ENCODE measurements at places on chromosomes 6 and 20.

DNA sequence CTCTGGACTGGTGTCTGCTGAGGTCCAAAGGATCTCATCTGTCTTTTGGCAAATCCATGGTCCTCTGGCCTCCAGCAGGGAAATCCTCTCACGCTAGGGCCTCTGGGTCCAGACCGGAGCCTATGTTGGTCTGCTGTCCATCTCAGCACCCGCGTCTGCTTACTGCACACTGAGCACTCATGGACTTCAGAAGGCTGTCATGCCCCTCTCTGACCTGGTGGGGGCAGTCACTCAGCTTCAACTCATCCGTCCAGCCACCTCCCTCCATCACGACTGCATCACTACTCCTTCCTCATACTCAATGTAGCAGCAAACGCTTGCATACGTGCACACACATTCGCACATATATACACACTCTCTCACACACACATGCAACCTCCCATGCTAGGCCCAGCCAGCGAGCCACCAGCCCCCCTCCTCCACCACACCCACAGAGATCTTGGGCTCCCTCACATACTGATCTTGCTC is 33.3 kb downstream of the GABRR2 start:
- peak; percentile 66 for DNase-seq

DNA sequence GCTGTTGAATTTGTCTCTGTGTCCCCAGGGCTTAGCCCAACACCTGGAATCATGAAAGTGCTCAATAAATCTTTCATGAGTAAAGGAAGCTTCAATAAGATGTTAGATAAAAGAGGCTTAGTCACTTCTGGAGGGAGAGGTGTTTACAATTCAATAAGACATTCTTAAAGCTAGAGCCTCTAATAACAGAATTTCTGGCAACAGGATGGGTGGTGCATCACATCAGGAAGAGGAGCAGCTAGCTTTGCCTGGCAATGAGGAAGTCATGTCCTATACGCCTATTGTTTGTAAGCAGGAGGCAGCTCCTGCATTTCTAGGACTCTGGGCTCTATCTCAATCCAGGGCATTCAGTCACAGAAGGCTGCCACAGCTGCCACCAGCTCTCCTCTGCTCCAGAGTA is 638.5 kb downstream of the EPM2A start:
- no peak for DNase-seq

- DNase-seq, result no peak
Observed at GRCh38 chr6:157194643-157195042, 128.7 kb downstream of the TMEM242 start.

- DNase-seq, result no peak
Observed at GRCh38 chr6:35484921-35485392, 11.9 kb downstream of the TEAD3 start.

DNA sequence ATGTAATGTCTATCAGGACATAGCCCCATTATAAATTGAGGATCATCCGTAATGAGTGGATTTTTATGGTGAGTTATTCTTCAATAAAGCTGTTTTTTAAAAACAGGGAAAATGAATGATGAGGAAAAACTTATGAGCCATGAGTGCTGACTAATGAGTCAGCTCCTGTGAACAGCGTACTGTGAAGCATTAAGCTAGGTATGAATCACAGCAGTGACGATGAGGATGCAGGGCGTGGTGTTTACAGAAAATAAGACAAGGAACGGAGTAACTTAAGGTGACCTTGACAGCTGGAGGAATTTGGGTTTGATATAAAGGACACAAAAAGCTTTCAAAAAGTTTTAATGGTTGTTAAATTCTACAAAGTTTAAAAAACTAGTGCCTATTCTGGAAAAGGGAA is 96.3 kb downstream of the FOXF2 start:
- peak; percentile 80 for DNase-seq

GRCh38 chr20:59598625-59599310 is 5.6 kb upstream of the PHACTR3 start:
- DNase-seq, result peak; percentile 19

- DNase-seq, result no peak
Observed at GRCh38 chr6:37106982-37107491, 62.9 kb upstream of the PIM1 start.

- no peak for DNase-seq
Observed at GRCh38 chr6:147776631-147777213, 268.2 kb downstream of the SAMD5 start.

GRCh38 chr6:46763466-46763865 is 16.7 kb downstream of the ANKRD66 start:
- no peak for DNase-seq

DNA sequence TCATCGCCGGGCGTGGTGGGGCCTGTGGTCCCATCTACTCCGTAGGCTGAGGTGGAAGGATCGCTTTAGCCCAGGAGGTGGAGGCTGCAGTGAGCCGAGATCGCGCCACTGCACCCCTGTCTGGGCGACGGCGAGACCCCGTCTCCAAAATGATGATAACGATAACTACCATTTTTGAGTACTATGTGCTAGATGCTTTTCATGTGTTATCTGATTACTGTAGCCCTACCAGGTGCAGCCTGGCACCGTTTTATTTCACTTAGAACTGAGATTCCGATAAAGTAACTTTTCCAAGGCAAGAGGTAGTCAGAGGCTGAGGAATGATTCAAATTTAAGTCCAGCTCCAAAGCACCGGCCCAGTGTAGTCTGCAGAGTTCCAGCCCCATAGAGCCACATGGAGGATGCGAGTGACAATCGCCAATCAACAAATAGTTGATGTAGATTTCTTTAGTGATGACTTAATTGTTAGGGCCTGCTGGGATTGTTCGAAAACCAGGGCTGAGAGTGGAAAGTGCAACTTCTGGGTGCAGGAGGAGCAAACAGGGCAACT is 727 bp downstream of the ERMARD start:
- no peak for DNase-seq

- DNase-seq, result no peak
Observed at GRCh38 chr6:36492621-36493020, 49.8 kb downstream of the KCTD20 start.

- DNase-seq, result no peak
Observed at GRCh38 chr6:20117474-20117873, 94.8 kb downstream of the MBOAT1 start.

DNA sequence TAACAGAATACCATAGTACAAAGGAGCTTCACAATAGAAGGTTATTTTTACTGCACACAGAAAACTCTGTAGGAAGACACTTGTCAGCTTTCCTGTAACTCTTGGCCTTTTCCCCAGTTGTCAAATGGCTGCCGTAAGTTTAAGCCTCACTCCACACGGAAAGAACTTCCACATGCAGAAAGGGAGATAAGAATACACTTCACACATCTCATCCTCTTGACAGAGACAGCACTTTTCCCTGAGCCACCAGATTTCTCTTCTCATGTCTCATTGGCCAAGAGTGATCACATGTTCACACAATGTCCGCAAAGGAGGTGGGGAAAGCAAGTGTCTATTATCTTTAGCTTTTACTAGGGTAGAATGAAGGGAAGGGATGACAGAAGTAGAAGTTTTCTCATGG is 540.7 kb downstream of the HAO1 start:
- no peak for DNase-seq

DNA sequence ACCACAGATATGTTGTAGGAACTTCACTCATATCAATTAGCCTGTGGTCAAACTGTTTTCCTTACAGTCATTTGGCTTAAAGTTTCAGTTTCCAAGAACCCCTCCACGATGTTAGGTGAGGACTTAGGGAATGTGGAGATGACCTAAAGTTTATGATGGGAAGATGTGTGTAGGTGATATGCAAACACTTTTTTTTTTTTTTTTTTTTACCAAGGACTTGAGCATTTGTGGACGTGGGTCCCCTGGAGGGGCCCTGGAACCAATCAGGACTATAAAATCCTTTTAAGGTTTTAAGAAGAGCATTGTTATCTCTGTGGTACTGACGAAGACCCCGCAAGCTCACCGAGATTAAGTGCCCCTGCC is 478 bp upstream of the MTHFD1L start:
- DNase-seq, result no peak

- no peak for DNase-seq
Observed at GRCh38 chr6:119426619-119427018, 77.1 kb upstream of the MAN1A1 start.

- DNase-seq, result no peak
Observed at GRCh38 chr6:121042766-121043165, 291.5 kb downstream of the TBC1D32 start.

GRCh38 chr6:71651636-71652035 is 234.7 kb upstream of the RIMS1 start:
- no peak for DNase-seq

GRCh38 chr6:117555882-117556498 is 46.3 kb downstream of the GOPC start:
- no peak for DNase-seq

DNA sequence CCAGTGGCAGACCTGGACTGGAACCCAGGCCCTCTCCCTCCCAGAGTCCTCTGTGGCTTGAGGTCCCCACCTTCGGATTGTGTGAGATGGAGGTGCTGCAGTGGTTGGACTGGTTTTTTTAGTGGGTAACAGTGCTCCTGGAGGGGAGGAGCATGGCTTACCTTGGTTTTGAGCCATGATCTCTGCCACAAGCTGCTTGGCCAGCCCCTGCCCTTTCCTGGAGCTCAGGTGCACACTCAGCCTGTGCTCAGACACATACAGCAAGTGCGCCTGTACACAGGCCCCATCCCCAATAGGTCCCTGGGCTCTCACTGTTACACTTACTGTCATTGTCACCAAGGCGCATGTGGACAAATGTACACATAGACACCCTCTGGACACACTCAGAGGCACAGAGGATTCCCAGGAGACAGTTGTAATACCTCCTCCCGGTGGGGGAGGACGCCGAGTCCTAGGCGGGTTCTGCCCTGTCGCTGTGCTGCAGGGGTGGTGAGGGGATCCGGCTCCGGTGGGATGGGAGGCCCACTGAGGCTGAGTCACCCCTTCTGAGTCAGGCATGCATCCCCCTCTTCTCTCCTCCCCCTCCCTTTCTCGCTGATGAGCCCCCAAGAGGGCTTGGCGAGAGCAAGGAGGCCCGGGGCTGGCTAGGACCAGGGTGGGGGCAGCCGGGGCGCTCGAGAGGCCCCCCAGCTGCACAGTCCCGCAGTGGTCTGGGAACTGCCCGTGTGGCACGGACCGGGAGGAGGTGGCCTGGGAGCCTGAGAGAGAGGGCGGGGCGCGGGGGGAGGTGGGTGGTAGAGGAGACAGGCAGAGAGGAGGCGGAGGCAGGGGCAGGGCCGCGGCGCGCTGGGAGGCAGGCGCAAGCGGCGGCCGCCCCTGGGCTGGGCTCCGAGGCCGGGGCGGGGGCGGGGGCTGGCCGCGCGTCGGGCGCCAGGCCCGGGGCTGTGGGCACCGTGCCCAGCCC is 522 bp upstream of the EPB41L1 start:
- DNase-seq, result no peak

DNA sequence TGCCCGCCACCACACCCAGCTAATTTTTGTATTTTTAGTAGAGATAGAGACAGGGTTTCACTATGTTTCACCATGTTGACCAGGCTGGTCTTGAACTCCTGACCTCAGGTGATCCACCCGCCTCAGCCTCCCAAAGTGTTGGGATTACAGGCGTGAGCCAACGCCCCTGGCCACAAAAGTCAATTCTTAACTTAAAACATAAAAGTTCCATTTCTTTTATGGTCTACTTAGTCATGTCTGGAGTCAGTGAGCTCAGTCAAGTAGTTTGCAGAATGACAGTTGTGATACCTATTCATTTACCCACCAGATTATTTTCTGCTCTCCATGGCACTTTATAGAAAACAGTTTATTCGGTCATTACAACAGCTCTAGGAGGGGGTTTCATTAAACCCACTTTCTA is 103.1 kb upstream of the ESR1 start:
- no peak for DNase-seq

DNA sequence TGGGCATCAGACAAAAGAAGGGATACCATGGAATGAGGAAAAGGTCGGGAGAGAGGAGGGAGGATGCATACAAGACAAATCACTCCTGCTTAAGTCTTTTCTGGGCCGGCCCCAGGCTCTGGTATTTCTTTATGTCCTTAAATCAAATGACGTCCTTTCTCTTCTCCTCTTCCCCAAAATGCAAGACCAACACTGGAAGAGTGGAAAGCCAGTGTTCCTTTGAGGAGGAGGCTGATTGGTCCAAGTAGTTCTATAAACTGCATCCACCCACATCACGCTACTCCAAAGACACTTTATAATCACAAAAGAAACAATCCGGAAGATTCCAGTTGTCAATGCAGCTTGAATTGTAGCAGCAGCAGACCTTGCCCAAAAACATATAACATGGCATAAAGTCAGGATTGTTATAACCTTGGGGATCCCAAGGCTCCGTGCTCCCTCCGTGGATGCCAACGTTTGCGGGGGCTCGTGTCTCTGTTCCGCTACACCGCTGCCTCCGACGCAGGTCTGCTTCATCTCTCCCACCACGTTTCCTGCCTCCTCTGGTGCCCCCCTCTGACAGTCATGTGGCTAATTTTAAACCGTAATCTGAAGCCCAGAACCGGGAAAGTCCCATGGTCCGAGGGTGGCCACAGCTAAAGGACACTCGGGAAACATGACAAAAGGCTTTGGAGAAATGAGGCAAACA is 47.1 kb downstream of the MCUR1 start:
- no peak for DNase-seq

GRCh38 chr20:50274570-50275430 is 84.2 kb downstream of the CEBPB start:
- DNase-seq, result no peak

DNA sequence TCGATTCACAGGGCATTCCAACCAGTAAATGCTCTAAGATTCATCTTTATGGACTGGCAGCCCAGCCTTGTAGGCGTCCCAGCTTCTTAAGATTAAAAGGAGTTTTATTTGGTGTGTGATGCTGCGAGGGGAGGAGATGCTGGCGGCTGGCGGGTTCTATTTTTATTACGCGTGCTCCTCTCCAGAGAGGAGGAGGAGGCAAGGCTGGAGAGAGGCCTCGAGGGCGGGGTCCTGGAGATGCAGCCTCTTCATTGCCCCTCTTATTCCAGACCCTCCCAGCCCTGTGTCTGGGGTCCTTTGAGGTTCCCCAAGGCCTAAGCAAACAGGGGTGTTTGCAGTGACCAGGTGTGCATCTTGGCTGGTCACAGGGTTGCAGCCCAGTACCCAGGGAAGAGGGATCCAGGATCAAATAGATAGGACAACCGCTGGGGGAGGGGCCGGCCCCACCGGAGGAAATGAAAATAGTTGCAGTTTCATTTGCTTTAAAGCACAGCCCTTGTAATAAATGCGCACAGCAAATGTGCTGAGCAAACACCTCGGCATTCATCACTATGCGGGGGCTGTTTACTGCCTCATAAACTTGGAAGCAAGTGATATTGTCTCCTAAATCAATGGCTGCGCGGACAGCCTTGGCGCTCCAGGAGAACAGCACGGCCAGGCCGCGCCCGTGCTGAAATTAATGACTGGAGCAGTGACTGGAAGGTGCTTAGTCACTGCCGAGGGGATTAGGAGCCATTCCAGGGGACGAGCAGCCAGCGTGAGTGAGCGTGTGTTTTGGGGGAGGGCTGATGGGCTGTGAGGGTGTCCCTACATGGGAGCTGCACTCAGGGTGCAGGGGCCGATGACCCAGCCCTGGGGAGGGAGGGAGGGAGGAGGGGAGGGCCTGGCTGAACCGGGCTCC is 83.0 kb downstream of the TMEM242 start:
- DNase-seq, result no peak

- no peak for DNase-seq
Observed at GRCh38 chr6:162712694-162713093, 14.9 kb downstream of the PRKN start.

GRCh38 chr20:20566516-20566915 is 145.9 kb downstream of the RALGAPA2 start:
- DNase-seq, result no peak

All from HCT116 (cell line).